ENCODE measurements at places on chromosomes 4 and X. TPM values are rescaled to one million over a fixed set of nuclear protein-coding genes. Genes with fewer than 3 reads are reported as not detected.

The CYSLTR1 gene
- total RNA-seq = 0.36 TPM

GRCh38 chr4:98166025-98166730 lies 22.9 kb upstream of the STPG2 start:
- no peaks in the 10 kb centered on the region for H3K27me3 ChIP-seq
- no peak overlapping the region for H3K4me3 ChIP-seq
- H3K27ac ChIP-seq = no peak overlapping the region
- H3K4me1 ChIP-seq = no peaks in the 10 kb centered on the region
- H3K36me3 ChIP-seq = no peaks in the 10 kb centered on the region
- no peak for DNase-seq

DNA sequence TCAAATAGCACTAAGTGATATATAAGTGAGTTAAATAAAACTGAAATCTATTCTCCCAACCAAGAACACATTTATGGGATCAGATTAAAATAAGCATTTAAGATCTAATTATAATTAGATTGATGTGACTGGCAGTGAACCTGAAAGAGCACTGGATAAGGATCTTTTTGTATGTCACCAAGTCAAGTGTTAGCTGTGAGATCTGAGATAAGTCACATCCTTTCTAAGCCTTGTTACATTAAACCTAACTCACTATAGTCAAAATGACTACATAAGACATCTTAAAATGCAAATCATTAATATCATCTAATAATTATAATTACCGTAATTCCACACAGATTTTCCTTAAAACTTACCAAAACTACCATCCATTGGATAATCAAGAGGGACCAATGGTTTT lies 1.6 kb downstream of the CCNA2 start:
- no peaks in the 10 kb centered on the region for H3K4me1 ChIP-seq
- peaks cover 57% of the 10 kb centered on the region for H3K36me3 ChIP-seq
- no peak overlapping the region for H3K27ac ChIP-seq
- DNase-seq = no peak
- peak overlapping the region; percentile 81 for H3K4me3 ChIP-seq
- no peaks in the 10 kb centered on the region for H3K27me3 ChIP-seq

DNA sequence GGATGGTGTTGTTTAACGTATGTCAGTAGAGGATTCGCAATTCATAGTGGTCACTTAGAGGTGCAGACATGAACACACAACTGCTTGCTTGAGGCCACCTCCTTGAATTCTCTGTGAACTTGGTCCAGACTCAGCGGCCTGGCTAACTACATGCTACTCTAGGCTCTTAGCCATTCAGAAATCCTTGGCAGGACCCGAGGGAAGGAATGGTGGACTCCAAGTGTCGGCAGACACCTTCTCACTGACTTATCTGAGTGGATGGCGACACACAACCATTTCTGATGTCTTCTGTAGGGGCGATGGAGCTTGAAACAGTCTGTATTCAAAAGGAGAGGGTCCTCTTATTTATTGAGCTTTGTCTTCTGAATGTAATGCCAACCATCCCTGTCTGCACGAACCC lies 24.4 kb downstream of the ADGRL3 start:
- peaks cover 13% of the 10 kb centered on the region for H3K27me3 ChIP-seq
- no peak overlapping the region for H3K27ac ChIP-seq
- DNase-seq = no peak

- no peaks in the 10 kb centered on the region for H3K27me3 ChIP-seq
- no peak overlapping the region for H3K27ac ChIP-seq
- no peak for DNase-seq
- H3K4me1 ChIP-seq = no peaks in the 10 kb centered on the region
- no peaks in the 10 kb centered on the region for H3K36me3 ChIP-seq
- H3K4me3 ChIP-seq = no peak overlapping the region
These were observed 14.2 kb upstream of the C4orf51 start for GRCh38 chr4:145665773-145666172.

The BEND2 gene
- not detected for total RNA-seq

The CXCL11 gene
- not detected for total RNA-seq
